Activated CD4-positive, alpha-beta T cell treated with anti-CD3 and anti-CD28 coated beads, Interleukin-2, amount 50 U/mL, for 16 hours (primary cell): ENCODE measurements at places on chromosomes 7 and 10.

- DNase-seq, result no peak
Measured at GRCh38 chr7:122764020-122764419, 61.3 kb upstream of the RNF148 start.

GRCh38 chr10:80529604-80530003 lies 8.1 kb upstream of the SH2D4B start:
- no peak for DNase-seq

DNA sequence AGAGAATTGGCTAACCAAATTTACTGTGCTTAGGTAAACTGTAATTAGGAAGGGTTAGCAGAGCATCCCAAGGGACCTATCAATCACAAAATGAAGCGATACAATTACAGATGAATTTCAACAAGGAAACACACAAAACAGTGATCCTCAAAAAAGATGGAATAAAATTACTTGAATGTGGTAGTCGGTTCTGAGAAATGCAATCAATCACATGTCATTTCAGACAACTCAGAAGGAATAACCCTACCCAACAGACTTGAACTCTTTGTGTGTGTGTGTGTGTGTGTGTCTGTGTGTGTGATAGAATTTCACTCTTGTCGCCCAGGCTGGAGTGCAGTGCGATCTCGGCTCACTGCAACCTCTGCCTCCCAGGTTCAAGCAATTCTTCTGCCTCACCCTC lies 43.5 kb downstream of the ST8SIA6 start:
- DNase-seq, result no peak

GRCh38 chr10:4824791-4825310 lies 1.2 kb upstream of the AKR1E2 start:
- no peak for DNase-seq

- no peak for DNase-seq
Measured at GRCh38 chr10:24096281-24096680, 112.7 kb upstream of the KIAA1217 start.
